ENCODE measurements at places on chromosomes 2 and 18.

- no peak for DNase-seq
Observed at GRCh38 chr18:48422947-48423378, 13.8 kb upstream of the ZBTB7C start.

DNA sequence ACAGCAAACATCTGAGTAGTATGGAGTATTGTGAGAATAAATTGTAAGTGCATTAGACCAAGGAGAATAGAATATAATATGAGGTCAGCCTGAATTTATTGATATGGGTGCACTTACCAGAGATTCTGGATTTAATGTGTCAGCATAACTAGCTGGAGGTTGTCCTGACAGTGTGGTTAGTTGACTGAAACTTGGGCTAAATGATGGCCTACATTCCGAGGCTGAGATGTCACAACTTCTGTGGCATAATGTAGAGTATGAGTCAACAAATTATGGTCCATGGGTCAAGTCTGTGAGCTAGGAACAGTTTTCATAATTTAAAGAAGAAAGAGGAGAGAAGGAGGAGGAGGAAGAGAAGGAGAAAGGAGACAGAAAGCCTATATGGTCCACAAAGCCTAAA is 127.6 kb downstream of the QPCT start:
- no peak for DNase-seq

DNA sequence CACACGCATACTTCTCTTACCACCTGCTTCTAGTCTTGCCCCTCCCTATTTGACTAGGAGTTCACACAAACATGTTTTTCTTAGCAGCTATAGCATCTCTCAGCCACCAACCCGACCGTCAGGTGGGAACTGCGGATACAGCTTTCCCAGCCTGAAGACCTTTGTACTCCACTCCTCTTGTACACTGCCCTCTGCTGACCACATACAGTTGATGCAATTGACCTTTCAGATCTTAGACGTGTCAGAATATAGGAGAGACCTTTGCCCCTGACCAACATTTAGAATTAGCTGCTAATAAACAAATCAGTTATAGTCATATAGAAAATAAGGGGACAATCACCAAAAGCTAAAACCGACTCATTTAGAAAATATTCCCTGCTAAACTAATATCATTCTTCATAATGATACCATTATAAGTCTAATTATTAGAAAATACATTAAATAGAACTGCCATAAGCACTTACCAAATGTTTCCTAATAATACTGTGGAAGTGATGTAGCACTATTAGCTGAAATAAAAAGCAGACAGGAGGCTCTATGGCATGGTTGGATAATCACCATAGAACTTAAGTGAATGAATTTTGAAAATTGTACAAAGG is 208.4 kb downstream of the RAD51AP2 start:
- no peak for DNase-seq

GRCh38 chr2:234372506-234372905 is 124.4 kb downstream of the ARL4C start:
- no peak for DNase-seq

DNA sequence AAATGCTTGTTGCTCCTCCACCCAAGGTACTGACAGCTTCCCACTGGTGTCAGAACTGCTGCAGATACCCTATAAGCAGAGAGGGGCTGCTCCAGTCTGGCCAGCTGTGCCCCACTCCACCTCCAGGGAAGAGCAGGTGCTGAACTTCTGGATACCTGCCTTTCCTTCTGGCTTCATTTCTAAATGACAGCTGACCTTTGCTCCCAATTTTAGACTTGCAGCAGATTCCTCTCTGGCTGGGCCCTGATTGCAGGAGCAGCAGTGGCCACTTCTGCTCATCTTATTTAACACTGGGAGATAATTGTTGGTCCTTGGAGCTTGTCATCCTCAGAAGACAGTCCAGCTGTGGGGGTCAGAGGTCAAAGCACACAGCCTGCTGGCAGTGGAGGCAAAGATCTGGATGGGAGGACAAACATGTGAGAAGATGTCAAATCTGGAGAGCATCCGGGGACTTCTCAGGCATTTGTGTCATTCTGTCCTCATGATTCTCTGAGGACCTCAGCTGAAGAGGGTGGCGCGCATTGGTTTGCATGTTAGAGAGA is 38.9 kb downstream of the SETBP1 start:
- DNase-seq = no peak

- DNase-seq = no peak
Observed at GRCh38 chr2:55916473-55917049, 7.0 kb downstream of the EFEMP1 start.

- DNase-seq = no peak
Observed at GRCh38 chr2:179020156-179020750, 29.7 kb downstream of the CCDC141 start.

- DNase-seq = no peak
Observed at GRCh38 chr2:235494716-235495372, 1.0 kb downstream of the AGAP1 start.

GRCh38 chr2:184425083-184425482 is 173.2 kb upstream of the ZNF804A start:
- no peak for DNase-seq

- DNase-seq = no peak
Observed at GRCh38 chr2:120543899-120544298, 191.8 kb upstream of the GLI2 start.

Measured in SIG-M5 (cell line).